Stimulated activated CD4-positive, alpha-beta T cell treated with anti-CD3 and anti-CD28 coated beads, Interleukin-1b, Interleukin-23, amount 100 ng/mL, for 24 hours (primary cell): ENCODE measurements at places on chromosomes 1 and 21.

DNA sequence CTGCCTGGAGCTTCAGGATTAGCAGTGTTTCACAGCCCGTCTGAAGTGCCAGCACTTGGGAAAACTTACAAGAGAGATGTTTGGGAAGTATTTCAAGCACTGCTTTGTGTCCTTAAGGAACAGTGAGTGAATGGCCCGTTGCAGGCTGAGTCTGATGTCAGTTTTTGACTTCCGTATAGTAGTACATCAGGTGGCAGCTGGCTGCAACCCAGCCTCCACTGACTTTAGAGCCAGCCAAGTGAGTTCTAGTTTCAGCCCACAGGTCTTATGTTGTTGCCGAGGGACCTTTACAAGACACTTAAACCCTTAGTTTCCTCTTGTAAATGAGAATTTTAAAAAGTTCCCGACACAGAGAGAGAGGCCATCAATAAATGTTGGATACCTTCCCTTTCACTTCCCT lies 35.0 kb downstream of the UCK2 start:
- DNase-seq = no peak

- DNase-seq = no peak
Observed at GRCh38 chr1:9105336-9105867, 23.5 kb downstream of the GPR157 start.

DNA sequence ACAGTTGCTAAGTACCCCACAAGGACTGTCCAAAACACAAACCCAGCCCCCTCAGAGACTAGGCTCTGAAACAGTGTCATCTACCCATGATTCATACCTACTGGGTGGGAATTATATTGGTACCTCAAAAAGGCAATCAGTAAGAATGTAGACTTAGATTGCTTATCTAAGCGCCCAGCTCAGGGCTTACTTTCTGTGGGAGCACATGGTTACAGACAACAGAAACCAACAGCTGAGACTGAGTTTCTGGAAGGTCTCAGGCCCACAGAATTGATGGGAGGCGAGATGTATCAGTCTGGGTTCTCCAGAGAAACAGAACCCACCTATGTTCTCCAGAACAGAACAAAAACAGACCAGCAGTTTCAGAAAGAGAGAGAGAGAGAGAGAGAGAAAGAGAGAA lies 147.3 kb upstream of the KAZN start:
- DNase-seq = no peak

- DNase-seq = peak; percentile 51
Observed at GRCh38 chr1:150010393-150011115, at the start of gene OTUD7B. OTUD7B (minus strand) TSS chr1:150010726; CDS start chr1:149977510, 33,216 bp downstream.

DNA sequence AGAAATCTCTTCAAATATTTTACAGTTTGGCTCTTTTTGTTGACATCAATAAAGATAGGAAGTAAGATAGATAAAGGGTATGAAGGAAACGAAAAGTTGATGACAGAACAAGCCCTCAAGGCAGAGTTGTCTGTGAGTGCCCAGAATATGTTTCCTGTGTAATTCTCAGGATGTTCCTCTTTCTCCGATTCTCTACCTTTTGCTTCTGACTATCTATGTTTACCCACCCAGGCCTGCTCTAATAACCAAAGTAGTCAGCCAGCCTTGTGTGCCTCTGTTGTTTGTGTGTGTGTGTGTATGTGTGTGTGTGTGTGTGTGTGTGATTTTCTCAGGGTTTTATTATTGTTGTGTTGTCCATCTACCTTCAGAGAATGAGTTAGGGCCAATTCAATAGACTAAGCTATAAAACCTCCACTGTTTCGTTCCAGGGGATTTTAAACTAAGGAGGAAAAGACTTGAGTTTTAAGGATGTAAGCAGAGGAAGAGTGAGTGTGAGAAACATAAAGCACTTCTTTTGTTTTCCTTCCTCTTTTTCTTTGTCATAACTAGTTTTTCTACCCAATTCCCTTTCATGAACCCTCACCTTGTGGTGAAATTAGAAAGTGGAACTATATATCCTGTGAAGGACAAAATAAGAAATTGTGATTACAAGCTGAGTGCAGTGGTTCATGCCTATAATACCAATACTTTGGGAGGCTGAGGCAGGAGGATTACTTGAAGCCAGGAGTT lies 627.4 kb upstream of the NR5A2 start:
- DNase-seq = no peak

DNA sequence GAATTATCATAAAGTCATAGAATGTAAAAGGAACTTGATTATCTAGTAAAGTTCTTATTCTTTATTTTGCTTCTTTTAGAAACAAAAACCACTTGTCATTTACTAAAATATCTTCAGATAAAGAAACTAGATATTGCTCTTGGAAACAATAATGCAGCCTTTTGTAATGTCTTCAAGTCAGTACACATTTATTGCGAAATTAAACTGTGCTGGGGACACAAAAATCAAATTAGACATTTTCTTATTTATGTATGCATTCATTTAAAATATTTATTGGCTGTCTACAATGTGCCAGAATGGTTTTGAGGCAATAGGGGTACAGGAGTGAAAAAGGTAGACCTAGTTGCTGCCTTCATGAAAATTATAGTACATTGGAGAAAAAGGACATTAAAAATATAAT lies 201.1 kb downstream of the GRIK1 start:
- DNase-seq = no peak

DNA sequence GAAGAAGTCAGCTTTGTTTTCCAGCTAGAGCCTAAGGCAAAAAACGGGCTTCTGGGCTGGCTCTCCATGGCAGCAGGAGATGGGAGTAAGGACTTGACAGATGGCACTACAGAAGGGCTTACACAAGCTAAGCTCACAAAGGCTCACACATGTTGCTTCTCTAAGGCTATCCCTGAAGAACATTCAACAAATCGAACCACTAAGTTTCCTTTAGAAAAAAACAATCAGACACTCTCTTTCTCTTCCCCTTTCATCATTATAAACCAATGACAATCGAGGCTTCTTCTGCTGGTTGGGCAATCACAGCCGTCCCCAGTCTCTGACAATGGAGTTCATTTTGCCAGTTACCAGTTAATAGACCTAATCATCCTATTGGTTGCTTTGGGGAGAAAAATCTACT lies 40.5 kb downstream of the TRIT1 start:
- DNase-seq = no peak

DNA sequence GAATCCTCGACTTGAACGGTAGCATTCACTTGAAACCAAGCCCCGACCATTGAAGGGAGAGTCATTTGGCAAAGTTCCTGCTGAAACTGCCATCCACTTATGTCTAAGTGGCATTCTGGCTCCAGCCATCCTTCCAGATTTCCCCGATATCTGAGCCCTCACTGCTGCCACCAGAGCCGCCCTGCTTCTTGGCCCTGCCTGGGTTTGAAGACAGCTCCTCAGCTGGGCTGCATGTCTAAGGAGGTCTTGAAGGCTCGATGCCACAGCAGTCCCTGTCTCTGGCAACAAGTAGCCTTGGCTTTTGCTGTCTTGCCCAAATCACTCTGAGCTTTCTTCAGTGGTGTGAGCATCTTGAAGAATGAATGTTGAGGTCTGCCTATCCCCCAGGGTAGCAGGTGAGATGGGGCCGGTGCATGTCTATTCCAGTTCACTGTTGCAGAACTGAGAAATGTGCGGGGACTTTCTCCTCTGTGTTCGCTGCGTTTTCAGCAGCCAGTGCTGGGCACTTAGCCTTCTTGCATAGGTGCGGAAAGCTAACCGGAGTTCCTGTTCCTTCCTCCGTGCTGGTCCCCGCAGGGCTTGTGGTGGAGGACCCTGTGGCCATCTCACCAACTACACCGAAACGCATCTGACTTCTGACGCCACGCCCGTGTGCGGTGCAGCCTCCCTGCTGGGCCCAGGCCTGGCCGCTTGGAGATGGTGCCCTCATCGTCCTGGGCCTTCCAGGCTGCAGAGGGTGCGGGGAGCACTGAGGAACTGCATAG lies 29.2 kb downstream of the MAN1C1 start:
- no peak for DNase-seq

DNA sequence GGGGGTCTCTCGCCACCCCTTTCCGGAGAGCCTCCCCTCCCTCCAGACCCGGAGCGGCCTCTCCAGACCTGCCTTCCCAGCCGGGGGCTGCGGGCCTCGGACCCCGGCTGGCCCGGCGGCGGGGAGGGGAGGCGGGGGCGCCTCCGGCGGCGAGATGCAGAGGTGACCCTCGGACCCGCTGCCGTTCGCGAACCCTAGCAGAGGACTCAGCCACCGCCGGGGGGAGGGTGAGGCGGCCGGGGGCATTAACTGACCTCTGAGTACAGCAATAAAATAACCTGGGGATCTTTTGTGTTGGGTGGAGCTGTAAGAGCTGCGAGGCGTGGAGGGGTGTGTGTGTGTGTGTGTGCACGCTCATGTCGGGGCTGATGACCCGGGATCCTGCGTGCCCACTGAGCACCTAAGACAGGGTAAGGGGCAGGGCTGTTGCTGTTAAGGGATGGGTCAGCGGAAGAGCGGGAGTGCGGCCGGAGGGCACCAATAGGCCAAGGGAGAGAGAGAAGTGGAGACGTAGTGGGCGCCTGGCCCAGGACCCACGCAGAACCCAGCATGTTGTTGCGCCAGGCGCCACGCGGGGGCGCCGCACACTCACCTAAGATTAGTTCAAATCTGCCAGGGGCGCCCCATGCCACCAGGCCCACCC lies 6.3 kb downstream of the HAPLN2 start:
- DNase-seq = peak; percentile 40

DNA sequence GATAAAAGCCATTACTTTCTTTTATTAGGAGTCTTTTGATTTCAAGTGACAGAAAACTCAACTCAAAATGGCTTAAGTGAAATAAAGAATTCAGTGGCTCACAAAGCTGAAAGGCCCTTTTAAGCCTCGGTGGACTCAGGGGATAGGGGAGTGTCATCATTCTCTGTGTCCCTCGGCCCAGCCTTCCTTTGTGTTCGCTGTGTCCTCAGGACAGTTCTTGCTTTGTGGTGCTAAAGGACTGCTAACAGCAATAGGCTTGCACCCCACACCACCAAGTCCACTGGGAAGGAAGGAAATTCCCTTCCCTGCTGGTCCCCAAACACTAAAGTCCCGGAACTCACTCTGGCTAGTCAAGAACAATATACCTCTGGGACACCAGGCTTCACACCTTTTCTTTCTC lies 129.2 kb downstream of the NTPCR start:
- no peak for DNase-seq

GRCh38 chr1:118504867-118505266 lies 319.8 kb upstream of the SPAG17 start:
- DNase-seq = no peak

DNA sequence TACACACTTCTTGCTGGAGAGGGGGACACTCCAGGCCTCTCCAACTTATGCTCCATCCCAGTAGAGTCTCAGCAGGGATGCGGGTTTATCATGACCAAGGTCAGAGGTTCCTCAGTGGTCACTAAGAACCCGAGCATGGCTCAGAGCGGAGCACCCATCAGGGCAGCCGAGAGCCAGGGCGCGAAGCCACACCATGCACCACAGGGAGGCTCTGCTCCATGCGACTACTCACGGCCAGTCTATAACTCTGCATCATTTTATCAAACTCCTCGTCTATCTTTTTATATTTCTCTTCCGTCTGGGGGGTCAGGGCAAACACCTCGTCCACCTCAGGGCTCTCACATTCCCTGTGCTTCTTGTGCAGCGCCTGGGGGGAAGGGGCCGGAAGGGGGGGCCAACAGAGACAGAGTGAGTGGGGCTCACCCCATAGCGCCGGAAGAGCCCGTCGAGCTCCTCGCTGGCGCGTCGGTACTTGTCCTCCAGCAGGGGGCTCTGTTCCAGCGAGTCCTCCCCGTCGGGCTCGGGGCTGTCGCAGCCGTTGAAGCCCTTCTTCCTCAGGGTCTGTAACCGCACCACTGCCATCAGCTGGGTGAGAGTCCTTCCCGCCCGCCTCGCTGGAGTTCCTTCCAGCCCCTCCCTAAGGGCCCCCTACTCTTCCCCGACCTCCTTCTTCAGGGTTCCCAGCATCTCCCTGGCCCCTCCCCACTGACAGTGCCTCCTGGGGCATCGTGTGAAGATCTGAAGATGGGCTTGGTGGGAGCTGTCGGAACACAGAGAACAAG lies 20.0 kb downstream of the MEF2D start:
- peak; percentile 58 for DNase-seq

- DNase-seq = no peak
Observed at GRCh38 chr1:67191668-67192520, 25.6 kb downstream of the IL23R start.

DNA sequence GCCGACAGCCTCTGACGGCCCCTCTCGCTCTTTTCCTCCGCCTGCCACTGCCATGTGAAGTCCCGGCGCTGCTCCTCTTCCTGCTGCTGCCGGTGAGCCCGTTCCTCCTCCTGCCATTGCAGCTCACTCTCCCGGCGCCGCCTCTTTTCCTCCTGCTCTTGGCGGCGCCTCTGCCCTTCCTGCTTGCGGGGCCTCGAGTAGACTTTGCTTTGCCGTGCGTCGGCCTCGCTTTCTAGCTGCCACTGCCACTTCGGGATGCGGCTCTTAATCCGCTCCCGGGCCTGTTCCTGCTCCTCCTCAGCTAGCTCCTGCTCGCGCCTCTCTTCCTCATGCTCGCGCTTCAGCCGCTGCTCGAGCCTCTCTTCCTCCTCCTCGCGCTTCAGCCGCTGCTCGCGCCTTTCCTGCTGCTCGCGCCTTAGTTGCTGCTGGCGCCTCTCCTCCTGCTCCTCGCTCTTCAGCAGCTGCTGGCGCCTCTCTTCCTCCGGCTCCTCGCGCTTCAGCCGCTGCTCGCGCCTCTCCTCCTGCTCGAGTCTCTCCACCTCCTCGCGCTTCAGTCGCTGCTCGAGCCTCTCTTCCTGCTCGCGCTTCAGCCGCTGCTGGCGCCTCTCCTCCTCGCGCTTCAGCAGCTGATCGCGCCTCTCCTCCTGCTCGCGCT lies 4.3 kb downstream of the TCHH start:
- no peak for DNase-seq

- no peak for DNase-seq
Observed at GRCh38 chr1:182877842-182878241, 38.7 kb downstream of the DHX9 start.

DNA sequence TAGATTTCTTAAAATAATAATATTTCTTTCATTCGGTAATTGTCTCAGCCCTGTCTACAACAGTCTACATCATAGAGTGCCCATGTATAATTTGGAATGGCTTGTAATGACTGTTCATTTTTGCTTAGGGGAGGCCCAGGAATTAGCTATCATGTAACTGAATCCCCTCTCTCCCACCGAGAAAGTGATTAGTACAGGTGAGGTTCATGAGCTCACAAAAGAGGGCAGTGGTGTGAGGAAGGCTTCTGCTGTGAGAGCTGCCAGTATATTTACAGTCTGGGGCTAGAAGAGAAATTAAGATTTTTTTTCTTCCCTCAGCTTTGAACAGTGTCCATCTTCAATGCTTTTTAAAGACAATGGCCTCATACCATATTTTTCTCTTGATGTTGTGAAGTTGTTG lies 340.7 kb downstream of the ADGRL2 start:
- DNase-seq = no peak

GRCh38 chr1:1181129-1181937 lies 7.7 kb downstream of the TTLL10 start:
- DNase-seq = no peak

DNA sequence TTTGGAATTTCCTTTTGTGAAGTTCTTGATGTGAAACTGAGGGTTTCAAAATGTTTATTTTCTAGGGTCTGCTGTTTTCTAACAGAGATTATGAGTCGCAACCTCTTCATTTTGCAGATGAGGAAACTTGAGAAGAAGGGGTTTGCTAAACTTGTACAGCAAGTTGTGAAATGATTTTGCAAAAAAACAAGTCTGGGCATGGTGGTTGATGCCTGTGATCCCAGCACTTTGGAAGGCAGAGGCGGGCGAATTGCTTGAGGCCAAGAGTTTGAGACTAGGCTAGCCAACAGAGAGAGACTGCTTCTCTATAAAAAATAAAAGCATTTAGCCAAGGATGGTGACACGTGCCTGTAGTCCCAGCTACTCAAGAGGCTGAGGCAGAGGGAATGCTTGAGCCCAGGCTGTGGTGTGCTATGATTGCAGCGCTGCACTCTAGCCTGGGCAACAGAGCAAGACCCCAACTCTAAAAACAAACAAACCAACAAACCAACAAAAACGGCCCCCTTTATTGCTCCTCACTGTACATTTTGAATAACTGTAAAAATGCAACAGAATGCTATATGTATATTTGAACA lies 9.9 kb downstream of the TRIM67 start:
- no peak for DNase-seq
